Glutamatergic neuron (in vitro differentiated cells): ENCODE measurements at places on chromosomes 12 and 14.
A peak's percentile ranks its signal among the peaks of the same experiment; 100 is the strongest.

GRCh38 chr12:25962932-25963525, 4.5 kb downstream of the RASSF8 start:
- no peak for DNase-seq

GRCh38 chr12:2337031-2338010, 284.5 kb downstream of the CACNA1C start:
- DNase-seq, result no peak

DNA sequence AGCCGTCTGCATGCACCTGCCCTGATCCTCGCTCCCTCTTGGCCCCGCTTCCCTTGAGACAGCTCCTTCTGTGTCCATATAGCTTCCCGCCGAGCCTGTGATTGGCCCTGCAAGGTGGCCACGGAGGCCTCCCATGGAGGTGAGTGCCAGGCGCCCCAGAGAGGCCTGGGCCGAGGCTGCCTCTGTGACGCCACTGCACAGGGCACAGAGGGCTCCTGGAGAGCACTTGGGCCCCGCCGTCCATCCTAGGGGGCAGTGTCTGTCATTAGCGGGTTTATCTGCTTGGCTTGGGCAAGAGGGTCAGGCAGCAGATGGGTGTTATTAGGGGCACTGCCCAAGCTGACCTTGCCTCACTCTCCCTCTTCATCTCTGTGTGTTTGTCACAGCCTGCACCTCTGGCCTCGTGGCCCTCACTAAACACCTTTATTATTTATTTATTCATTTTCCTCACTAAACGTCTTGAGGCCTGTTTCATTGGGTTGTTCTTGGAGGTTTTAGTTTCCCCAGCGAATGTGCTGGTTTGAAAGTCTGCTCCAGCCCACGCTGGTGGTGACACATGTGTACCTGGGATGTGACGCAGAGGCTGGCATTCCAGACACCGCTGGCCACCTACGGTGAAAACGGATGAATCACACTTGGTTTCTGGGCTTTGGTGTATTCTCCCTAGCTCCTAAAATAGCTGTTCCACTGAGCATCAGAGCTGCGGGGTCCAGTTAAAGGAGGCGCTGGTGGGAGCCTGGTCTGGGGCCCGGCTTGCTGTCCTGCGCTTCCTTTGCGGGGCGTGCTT, 5.9 kb downstream of the ZFYVE21 start:
- no peak for DNase-seq

GRCh38 chr14:71582705-71583104, 349.5 kb upstream of the RGS6 start:
- DNase-seq, result no peak

GRCh38 chr12:82124711-82125380, 233.3 kb downstream of the CCDC59 start:
- DNase-seq, result no peak

GRCh38 chr14:61602733-61603077, 92.6 kb upstream of the HIF1A start:
- DNase-seq, result no peak

- no peak for DNase-seq
Observed at GRCh38 chr12:41019461-41019860, 168.7 kb upstream of the PDZRN4 start.

DNA sequence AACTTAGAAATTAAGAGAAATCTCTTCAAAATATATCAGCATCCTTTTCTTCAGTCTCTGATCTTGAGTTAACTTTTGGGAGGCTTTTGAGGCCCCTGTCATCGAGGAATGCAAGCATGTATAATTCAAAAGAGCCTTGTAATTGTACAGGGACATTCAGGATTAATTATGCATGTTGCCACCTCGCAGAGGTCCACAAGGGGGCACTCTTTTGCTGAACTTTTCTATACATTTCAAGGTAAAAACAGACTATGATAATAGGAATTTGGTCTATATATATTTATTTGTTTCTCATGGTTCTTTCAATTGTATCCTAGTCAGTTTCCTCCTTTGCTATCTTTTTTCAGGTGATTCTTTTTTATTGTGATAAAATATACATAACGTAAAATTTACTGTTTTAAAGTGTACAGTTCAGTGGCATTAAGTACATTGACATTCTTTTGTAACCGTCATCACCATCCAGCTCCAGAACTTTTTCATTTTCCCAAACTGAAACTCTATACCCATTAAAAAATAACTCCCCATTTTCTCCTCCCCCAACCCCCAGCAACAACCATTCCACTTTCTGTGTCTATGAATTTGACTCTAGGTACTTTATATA, 47.0 kb upstream of the SLC2A13 start:
- peak; percentile 64 for DNase-seq

GRCh38 chr12:98939350-98939749, 294.3 kb downstream of the APAF1 start:
- DNase-seq, result no peak

DNA sequence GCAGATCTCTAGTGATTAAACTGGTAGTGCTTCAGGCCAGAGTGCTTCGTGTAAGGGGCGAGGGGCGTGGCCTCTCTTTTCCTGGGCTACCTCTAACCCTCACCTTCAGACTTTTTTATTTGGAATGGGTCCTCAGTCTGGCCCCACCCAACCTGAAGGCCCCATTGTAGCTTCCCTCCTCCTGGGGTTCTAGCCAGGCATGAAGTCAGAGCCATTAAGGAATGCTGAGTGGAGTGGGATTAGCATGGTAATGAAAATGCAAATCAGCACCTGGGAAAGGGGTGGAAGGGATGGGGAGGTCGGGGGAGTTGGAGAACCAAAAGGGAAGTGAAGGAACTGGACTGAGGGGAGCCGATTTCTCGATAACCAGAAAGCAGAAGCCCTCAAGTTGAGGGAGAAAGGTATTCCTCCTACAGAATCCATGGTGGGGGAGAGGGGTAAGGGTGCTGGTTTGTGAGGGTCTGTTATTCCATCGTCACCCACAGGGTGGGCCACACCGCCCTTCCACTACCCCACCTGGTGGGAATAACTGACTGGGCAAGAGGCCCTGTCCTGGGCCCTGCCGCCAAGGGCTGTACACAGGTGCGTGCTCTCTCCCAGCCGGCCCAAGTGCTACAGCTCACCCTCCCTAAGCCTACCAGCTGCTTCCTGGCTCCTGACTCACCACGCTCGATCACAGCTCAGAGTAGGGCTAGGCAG, 14.1 kb downstream of the ZFHX2 start:
- peak; percentile 39 for DNase-seq

GRCh38 chr12:54549774-54550451, 512 bp downstream of the PDE1B start:
- no peak for DNase-seq

DNA sequence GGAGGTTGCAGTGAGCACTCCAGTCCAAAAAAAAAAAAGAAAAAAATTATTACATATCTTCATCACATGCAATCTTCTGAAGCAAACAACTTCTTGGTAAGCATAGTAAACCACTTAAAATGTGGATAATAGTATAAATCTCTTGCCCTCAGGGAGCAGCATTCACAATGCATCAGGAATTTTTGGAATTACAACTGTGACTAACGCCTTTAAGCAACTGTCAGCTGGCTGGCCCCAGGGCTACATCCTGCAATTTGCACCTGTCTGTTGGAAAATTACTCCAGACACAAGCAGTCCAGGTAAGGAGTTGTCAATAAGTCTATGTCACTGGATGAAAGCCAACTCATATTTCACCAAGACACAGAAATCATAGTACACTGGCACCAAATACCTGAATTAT, 5.5 kb upstream of the SLC7A7 start:
- no peak for DNase-seq

- no peak for DNase-seq
Observed at GRCh38 chr12:76455582-76456345, 103.8 kb downstream of the OSBPL8 start.

DNA sequence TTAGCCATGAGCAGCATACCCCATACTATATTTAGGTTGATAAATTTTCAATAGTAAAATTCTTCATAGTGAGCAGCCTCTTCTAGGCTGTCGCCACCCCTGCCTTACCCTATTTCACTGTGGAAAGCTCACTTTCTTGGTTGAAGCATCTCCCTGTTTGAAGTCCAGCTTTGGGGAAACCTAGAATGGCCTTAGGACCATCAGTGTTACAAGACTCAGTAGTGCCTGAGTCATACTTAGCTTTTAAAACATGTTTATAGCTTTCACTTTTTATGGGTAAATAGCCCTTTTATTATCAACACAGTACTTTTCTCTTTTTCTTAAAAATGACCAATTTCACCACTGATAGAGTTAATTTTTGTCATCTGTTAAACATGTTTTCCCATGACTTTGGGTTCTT, 37.1 kb downstream of the FUT8 start:
- no peak for DNase-seq

DNA sequence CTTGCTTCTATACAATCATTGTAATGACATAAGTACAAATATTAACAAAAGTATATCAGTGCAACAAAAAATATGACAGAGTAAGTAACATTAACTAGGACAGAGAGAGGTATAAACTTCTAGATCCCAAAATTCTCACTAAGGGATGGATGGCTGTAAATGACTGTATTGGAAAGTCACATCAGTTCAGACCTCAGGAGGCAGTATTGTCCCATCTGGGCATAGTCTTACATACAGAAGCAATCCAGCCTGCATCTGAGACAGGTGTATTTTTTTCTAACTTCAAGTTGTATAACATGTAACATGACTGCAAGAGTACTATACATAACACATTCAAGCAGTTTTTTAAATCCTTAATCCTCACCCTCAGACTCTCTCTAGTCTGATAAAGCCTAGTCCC, 99.0 kb downstream of the GARIN6 start:
- DNase-seq, result no peak

DNA sequence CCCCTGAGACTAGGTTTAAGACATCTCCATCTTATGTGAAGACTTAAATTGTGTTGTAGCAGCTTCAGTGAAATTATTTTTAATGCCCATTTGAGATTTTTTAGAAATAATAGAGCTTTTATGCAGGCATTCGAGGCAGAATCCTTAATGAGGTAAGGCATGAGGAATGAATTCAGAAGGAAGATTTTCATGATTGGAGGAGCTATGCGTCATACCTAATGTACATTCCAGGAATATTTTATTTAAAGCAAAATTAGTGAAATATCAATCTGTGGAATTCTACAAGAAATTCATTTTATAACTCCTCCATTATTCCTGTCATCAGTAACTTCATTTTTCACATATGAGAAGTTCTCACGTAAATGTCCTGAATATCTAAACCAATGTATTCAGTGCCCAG, 36.0 kb upstream of the GARIN6 start:
- no peak for DNase-seq
